ENCODE measurements at places on chromosomes 3 and 15. TPM values are rescaled to one million over a fixed set of nuclear protein-coding genes. Genes with fewer than 3 reads are reported as not detected.

DNA sequence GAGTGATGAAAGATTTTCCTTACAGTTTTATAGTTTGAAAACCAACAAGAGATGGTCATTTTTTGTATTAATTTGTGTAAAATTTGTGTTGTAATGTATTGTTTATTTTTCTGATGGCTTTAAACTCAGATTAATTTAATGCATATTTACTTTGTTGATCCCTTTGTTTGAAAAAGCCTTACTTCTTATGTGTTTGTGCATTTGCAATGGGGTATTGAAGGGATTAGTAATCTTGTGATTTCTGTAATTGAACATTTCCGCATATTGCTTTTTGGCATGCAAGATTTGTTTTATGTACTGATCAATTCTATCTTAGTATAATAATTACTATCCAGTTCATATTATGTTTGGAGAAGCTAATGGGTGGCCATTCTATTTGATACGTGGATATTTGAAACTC lies 98.4 kb upstream of the ROBO1 start:
- ATAC-seq, result no peak

DNA sequence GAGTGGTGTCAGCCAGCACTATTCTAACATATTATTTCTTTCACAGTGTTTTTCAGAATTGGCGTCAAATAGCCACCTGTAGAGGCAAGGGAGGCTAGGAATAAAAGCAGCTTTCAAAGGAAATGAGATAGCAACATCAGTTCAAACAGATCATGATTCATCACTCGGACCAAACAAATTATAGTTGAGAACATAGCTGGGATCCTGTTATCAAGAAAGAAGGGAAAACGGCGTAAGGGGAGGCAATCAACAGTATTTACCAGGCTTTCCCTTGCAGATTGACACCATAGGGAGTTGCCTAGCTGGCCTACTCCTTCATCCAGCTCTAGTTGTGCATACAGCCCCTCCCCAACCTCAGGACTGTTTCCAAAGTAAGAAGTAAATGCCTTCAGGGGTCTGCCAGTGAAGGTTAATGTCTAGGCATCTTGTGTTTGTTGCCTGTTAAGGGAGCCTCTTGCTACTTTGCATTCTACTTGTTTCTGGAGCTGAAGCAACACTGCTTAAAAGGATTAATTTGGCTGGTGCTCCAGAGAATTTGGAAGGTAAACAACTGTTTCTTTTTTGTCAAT lies 286.5 kb downstream of the NSUN3 start:
- no peak for ATAC-seq

PRR20G gene
- total RNA-seq, result not detected

KIF7 gene
- 17.0 TPM for total RNA-seq

FBXO40 gene
- 0.08 TPM for total RNA-seq

C2CD4A gene
- 0.31 TPM for total RNA-seq

Data from gastroesophageal sphincter (tissue), 4 donors.